Vagina (tissue), 2 donors: ENCODE measurements at places on chromosomes 12 and 14.

GRCh38 chr12:104172570-104172947 lies 34.5 kb upstream of the NFYB start:
- DNase-seq, result no peak

DNA sequence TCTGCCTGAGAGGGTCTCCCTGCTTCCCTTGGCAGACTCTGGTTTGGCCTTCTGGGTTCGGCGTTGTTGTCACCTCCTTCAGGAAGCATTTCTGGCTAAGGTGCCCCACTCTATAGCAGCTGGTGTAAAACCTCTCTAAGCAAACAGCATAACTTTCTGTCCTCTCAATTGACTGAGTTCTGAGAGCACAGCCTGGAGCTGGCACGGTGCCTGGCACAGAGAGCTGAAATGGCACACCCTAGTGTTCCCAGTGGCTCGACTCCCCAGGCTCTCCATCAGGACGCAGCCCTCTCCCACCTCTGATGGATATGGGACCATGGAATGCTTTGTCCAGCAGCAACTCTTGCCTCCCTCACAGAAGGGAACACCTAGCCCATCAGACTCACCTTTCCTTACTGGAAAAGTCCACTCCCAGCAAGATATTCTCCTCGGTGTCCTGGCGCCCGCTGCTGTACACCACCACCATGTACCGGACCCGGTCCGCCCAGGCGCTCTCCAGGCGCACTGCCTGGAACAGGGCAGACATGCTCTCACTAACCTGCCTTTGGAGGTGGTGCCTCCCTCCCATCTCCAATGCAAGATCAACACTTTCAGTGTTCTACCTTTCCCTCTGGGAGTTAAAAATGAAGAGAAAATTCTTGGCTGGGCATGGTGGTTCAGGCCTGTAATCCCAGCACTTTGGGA lies 40.6 kb downstream of the SSH1 start:
- no peak for DNase-seq

- DNase-seq, result no peak
These were observed 14.4 kb downstream of the ASCL4 start for GRCh38 chr12:107788690-107789458.

- DNase-seq, result no peak
These were observed 159.3 kb downstream of the SLC2A13 start for GRCh38 chr12:39946361-39947280.

DNA sequence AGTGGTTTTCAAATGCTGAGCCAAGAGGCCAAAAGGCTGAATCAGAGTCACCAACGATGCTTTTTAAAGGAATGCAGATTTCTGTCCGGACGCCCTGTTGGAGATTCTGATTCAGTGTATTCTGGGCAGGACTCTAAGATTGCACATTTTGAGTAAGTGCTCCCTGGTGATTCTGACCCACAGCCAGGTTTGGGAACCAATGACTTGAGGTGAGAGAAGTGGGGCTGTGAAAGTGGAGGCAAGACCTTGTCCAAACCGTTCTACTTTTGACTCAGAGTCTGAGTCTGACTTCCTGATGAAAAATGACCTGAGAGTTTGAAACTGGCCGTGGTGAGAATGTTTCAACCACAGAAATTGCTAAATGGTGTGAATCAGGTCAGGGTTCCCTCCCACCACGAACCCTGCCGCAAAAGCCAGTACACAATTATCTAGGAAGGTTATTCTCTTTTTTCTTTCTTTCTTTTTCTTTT lies 90.2 kb downstream of the NTN4 start:
- no peak for DNase-seq

DNA sequence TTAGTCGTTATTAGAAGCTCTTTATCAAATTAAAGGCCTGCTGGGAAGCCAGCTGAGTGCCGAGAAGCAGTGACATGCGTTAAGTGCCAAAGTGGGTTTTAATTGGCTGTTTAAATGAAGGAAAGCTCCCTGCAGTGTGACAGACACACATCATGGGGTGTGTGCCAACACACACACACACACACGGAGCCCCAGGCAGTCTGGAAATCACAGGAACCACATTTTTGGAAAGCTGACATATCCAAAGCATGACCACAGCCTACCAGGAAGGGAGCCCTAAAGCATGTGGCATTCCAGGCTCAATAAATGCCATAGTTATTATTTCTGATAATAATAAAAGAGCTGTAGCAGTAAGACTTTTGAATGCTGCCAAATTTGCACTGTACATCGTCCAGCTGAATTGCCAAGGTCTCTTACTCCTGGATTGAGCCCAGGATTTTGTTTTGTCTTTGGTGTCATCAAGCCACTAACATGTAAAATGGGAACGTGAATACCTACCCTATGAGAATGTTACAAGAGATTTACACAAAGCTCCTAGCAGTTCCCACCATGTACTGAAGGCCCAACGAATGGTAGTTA lies 135.1 kb downstream of the TMEM30B start:
- no peak for DNase-seq

DNA sequence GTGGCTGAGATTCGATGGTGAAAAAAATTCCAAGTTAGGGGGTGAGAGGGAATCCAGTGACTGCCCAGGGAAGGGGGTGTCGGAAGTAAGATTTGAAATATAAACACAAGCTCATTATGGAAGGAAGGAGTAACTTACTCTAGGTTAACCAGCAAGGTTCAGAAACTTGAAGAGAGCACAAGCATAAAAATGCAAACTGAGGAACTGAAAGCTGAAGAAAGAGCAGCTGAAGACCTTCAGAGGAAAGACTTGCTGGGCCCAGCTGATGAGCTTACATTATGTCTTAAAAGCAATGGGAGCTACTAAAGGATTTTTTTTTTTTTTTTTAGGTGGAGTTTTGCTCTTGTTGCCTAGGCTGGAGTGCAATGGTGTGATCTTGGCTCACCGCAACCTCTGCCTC lies 189.7 kb upstream of the GRIN2B start:
- DNase-seq, result no peak

DNA sequence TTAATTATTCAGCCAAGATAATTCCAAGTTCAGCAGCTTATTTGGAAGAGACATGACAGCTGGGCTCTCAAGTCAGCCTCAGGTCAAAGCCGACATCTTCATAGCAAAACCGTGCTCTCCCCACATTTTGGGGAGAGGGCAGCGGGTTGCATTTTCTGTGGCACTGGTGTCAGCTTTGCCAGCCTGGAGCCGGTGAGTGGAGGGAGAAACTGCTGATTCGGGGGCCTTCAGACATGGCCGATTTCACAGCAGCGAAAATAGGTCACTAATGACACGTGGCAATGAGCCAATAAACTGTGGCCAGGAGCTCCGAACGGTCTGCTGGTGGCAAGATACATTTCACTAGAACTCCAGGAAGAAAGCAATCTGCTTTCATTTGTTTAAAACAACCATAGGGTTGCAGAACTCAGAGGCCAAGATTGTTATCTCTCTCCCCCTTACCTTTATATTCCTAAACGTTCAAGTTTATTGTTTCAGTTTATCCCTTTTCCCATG lies 173.2 kb downstream of the CAND1 start:
- no peak for DNase-seq

DNA sequence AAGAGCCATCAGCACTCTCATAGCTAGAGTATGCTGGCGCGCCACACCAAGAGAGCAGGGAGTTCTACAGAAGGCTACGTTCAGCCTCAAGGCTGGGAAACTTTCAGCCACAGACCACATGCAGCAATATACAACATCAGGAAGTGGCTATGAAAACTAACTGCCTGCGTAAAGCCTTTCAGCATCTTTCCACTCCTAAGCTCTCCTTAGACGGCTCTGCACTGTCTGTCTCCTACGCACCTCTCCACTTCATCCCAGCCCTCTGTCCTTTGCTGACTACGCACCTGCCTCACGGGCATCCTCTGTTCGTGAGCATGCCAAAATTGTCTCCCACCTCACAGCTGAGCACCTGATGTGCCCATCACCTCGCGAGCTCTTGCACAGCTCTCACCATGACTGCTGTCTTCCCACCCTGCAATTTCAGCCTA lies 9.7 kb downstream of the MPHOSPH9 start:
- DNase-seq, result no peak

- no peak for DNase-seq
These were observed 28.6 kb upstream of the CORO1C start for GRCh38 chr12:108759924-108760323.

DNA sequence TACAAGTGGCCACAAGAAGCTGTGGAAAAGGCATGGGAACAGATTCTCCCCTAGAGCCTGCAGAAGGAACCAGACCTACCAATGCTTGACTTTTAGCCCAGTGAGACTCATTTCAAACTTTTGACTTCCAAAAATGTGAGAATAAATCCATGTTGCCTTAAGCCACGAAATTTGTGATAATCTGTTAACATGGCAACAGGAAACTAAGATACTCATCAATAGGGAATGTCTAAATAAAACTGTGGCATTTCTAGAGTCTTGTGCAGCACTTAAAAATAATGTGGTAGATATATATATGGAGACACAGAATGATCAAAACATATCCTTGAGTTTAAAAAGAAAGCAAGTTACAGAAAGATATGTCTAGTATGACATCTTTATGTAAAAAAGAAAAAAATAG lies 12.0 kb downstream of the HECTD4 start:
- no peak for DNase-seq

GRCh38 chr14:89672636-89673511 lies 255.8 kb upstream of the FOXN3 start:
- DNase-seq, result no peak

DNA sequence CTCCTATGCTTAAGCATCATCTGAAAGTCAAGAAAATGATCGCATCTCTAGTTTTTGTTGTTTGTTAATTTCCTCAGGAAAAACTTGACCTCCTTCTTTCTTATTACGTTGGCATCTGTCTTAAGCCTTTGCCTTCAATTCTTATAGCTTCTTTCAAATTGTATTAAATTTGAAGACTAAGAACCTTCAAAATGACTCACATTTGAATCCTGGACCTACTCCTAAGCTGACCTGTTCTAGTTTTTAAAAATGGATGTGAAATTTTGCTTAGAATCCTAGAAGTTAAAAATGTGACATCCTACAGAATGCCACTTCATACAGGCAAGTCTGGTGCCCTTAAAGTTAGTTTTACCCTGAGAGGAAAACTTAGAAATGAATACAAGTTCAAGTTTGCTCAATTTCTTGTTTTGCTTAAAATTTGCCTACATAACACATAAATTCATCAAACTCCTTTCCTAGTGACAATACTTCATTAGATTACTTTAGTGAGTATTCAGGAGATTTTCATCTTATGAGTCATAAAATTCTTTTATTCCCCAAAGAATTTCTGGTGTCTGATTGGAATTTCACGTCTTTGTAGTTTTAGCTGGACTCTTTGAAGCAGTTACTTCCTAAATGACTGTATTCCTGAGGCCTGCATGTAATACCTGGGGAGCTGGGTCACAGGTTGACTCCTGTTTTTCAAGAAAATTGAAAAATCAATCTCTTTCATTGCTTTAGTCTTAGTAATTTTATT lies 152.3 kb downstream of the MSRB3 start:
- DNase-seq, result no peak

GRCh38 chr12:20627001-20627588 lies 68.0 kb upstream of the SLCO1C1 start:
- DNase-seq, result no peak

- DNase-seq, result no peak
These were observed 286.6 kb downstream of the AACS start for GRCh38 chr12:125351788-125352187.

DNA sequence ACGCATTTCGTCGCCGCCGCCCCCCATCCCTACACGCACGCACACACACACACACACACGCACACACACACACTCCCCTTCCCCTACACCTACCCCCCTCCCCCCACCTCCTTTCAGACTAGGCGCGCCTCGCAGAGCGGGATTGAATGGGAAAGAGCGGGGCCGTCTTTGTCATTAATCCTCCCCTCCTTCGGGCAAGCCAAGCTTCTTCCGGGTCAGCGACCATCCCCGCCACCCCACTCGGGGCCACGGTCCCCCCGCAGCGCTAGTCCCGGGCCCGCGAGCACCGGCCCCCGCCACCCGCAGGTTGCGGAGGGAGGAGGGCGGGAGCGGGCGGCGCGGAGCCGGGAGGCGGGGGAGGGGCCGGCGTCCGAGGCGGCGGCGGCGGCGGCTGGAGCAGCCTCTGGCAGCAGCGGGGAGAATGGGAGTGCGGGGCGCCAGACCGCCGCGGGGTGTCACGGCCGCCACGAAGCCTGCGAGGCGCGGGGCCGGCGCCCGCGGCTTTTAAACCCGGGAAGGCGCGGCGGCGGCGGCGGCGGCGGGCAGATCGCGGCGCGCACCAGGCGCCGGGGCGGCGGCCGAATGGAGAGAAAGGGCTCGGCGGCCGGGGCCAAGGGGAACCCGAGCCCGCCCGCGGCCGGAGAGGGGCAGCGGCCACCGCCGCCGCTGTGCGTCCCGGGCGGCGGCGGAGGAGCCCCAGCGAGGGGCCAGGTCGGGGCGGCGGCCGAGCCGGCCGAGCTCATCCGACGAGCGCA lies at the start of gene TTC9:
TSS of gene TTC9 (plus strand) at position 369 of the 755 bp plus-strand sequence. CDS start at position 583, 214 bp downstream.
- no peak for DNase-seq
